ENCODE measurements at places on chromosomes 5 and 9. TPM values are rescaled to one million over a fixed set of nuclear protein-coding genes. Genes with fewer than 3 reads are reported as not detected.

- DNase-seq, result no peak
These were observed 13.0 kb downstream of the PPP6C start for GRCh38 chr9:125176636-125177035.

- DNase-seq, result no peak
These were observed 69.7 kb downstream of the MEF2C start for GRCh38 chr5:88813244-88813643.

GRCh38 chr9:127076860-127077643, 45.4 kb downstream of the ANGPTL2 start:
- no peak for DNase-seq

GRCh38 chr9:81632599-81632998, 56.7 kb downstream of the TLE1 start:
- DNase-seq, result no peak

DNA sequence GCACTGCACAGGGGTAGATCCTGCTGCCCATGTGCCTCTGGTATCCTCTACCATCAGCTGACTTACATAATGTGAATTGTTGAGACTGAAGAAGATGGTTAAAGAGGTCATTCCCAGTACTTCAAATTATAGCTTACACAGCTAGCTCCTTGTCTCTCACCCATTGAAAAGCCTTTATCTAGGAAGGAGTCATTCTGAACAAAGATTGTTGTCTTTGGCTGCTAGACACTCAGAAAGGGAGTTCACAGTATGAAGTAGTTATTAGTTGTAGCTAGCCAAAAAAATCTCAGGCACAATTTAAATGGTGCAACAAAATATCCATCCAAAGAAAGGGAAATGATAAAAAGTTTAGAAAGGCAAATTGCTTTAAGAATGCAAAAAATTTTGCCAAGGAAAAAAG, 102.0 kb upstream of the NREP start:
- DNase-seq, result no peak

DNA sequence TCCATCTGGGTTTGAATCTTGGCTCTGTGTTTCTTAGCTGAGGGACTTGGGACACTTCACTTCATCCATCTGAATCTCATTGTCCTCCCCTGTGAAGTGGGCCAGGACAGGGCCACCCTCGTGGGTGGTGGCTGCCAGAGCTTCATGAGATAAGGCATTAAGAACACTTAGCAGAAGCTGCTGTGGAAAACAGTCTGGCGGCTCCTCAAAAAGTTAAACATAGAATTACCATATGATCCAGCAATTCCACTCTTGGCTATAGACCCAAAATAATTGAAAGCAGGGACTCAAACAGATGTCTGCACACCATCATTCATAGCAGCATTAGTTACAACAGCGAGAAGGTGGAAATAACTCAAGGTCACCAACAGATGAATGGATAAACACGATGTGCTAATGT, 42.4 kb upstream of the GGTA1 start:
- no peak for DNase-seq

- no peak for DNase-seq
These were observed 163.2 kb downstream of the CACNA1B start for GRCh38 chr9:138040446-138041430.

GRCh38 chr9:8384091-8384490, 584.5 kb upstream of the DMAC1 start:
- DNase-seq, result no peak

DNA sequence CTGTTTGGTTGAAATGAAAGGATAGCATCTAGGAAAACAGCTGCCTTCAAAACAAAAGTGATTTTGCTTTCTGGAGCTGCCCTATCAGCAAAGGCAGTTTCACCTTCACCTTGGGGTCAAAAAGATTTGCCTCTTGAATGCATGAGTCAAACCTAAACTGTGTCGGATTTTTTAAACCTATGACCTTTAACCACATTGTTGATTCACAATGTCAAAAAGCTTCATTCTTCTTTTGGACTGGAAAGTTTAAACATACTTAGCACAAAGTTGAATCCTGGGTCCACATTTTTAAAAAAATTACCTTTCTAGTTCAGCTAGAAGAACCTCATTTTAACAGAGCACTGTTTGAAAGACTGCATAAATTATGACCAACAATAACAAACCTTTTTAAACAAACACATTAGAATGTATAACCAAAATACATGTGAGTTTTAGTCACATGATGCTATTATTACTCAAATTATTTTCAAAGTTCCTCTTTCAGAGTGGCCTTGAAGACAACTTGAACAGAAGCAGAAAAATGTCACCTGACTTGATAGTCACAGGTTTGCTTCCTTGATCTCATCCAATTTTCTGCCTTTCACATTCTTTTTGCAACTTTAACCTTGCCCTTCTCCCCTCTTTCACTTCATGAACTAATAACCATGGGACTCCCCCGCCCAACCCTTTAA, 109.7 kb upstream of the LHFPL2 start:
- peak; percentile 95 for DNase-seq

- no peak for DNase-seq
These were observed 499 bp upstream of the FCHSD1 start for GRCh38 chr5:141651728-141652105.

GRCh38 chr9:129280623-129281271, 102.7 kb upstream of the IER5L start:
- DNase-seq, result no peak

C9 gene
- 0.13 TPM for total RNA-seq

PDE4D gene
- total RNA-seq, result 1.4 TPM

SPINK4 gene
- total RNA-seq, result not detected

AGPAT2 gene
- 22.5 TPM for total RNA-seq

Data from GM12878 (cell line).